ENCODE measurements at places on chromosomes 2 and 18. TPM values are rescaled to one million over a fixed set of nuclear protein-coding genes. Genes with fewer than 3 reads are reported as not detected.

ALPG gene
- total RNA-seq: not detected

CRYGD gene
- total RNA-seq: not detected

DNA sequence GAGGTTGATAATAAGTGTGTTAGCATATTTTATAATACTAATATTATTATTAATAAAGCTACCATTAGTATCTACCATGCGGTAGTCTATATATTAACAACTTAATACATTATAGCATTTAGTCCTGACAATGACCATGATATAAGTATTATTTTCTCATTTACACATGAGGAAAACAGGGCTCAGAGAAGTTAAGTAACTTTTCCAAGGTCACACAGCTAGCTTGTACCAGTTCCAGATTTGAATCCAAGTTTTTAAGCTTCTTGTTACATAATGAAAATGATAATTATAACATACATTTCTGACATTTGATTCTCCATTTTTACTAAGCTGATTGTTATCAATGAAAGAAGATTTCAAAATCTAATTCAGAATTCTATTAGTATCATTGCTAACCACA lies 310.6 kb downstream of the AGPS start:
- H3K27me3 ChIP-seq: no peaks in the 10 kb centered on the region
- H3K4me3 ChIP-seq: no peak overlapping the region
- no peak overlapping the region for H3K27ac ChIP-seq
- peaks cover 17% of the 10 kb centered on the region for H3K4me1 ChIP-seq
- no peaks in the 10 kb centered on the region for H3K36me3 ChIP-seq
- no peak for DNase-seq

GRCh38 chr2:210224941-210225672 lies at the start of gene ACADL:
Gene ACADL, minus strand, starts transcription at chr2:210225447. Its CDS starts 184 bp downstream, at chr2:210225263.
- peaks cover 9% of the 10 kb centered on the region for H3K27me3 ChIP-seq
- no peaks in the 10 kb centered on the region for H3K36me3 ChIP-seq
- H3K27ac ChIP-seq: no peak within 1 kb of the TSS

GRCh38 chr2:158993721-158994587 lies 25.5 kb downstream of the TANC1 start:
- peaks cover 3% of the 10 kb centered on the region for H3K36me3 ChIP-seq
- H3K27me3 ChIP-seq: peaks cover 1% of the 10 kb centered on the region
- DNase-seq: no peak
- no peak overlapping the region for H3K4me3 ChIP-seq
- no peak overlapping the region for H3K27ac ChIP-seq

DNA sequence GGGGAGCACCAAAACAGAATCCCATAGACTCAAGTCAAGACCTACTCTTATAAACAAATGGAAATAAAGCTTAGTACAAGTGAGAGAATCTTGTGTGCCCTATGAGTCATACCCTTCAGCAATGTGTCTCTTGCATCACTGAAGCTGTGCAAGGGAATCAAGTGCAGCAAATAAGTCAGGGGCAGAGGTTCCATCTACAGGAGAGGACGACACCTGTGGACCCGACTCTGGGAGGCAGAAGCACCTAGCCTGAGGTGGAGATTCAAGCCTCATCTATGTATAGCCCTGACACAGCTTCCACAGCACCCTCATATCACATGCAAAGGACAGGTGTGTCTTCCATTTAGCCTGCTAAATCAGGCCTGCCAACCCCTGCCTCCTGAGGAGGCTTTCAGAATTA lies 298.2 kb downstream of the CNTNAP5 start:
- no peak for DNase-seq
- peaks cover 3% of the 10 kb centered on the region for H3K27me3 ChIP-seq
- no peak overlapping the region for H3K27ac ChIP-seq
- peaks cover 10% of the 10 kb centered on the region for H3K4me1 ChIP-seq

GRCh38 chr2:166057370-166058164 lies 70.3 kb downstream of the SCN1A start:
- no peaks in the 10 kb centered on the region for H3K27me3 ChIP-seq
- no peak for DNase-seq
- peaks cover 11% of the 10 kb centered on the region for H3K4me1 ChIP-seq
- no peaks in the 10 kb centered on the region for H3K36me3 ChIP-seq
- H3K27ac ChIP-seq: no peak overlapping the region

DNA sequence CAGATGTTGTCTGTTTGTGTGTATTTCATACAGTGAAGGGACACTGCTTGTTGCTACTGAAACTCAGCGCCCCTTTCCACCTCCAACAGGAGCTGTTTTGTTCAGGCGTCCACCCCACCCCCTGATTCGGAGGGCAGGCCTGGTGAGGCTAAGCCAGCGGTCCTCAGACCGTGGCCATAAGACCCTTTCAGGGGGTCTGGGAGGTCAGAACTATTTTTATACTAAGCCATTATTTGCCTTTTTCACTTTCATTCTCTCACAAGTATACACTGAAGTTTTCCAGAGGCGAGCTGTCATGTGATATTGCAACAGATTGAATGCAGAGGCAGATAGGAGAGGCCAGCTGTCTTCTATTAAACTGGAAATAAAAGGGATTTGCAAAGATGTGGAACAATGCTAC lies 39.7 kb upstream of the IGFBP5 start:
- no peak for DNase-seq
- H3K4me3 ChIP-seq: no peak overlapping the region
- H3K27me3 ChIP-seq: peaks cover 3% of the 10 kb centered on the region

All from endothelial cell (in vitro differentiated cells).